IMR-90 (cell line): ENCODE measurements at places on chromosomes 2 and 18. TPM values are rescaled to one million over a fixed set of nuclear protein-coding genes. Genes with fewer than 3 reads are reported as not detected.

Gene SLC5A7
- polyA plus RNA-seq = not detected in 2 replicates

Gene HS6ST1
- 36.9 and 39.7 TPM in 2 replicates for polyA plus RNA-seq

Gene SUCLG1
- polyA plus RNA-seq = 49.8 and 52.7 TPM in 2 replicates

Gene RNF152
- 7.5 and 8.3 TPM in 2 replicates for polyA plus RNA-seq

Gene CDK5R2
- not detected in 2 replicates for polyA plus RNA-seq

Gene SERPINB3
- not detected in 2 replicates for polyA plus RNA-seq

Gene SNORC
- polyA plus RNA-seq = 0.67 and 0.79 TPM in 2 replicates

Gene MAP3K20
- polyA plus RNA-seq = 22.9 and 27.5 TPM in 2 replicates

Gene PASK
- polyA plus RNA-seq = 4.1 TPM in 2 replicates

Gene FBXO15
- polyA plus RNA-seq = 1.5 and 2.0 TPM in 2 replicates

Gene KCNK3
- 0.03 and 0.17 TPM in 2 replicates for polyA plus RNA-seq

DNA sequence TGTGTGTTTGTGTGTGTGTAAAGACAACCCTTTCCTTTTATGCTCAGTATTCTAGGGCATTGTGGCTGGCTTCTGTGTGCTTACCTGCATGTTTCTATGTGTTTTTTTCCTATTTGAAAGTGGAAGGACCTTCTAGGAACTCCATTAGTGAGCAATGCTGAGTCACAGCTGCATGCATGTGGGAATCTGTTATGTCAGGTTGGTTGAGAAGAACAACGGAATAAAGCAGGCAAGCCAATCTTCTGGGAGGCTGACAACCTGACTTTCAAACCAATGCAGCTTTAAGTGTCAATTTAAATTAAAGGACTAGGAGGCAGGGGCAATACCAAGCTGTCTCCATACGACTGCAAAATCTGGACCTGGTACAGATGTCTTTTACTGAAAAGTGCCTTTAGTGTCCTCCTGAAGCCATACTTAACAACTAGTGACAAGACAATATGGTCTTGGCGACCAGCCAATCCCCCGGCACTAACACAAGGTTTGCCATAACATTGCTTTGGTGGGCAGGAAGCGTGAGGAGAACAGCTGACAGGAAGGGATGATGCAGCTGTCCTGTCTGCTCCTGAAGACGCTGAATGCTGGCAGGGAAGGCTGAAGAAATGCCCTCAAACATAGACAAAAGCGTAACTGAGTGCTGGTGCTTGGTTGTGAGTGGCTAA is 514.7 kb upstream of the CDH7 start:
- no peak for DNase-seq

DNA sequence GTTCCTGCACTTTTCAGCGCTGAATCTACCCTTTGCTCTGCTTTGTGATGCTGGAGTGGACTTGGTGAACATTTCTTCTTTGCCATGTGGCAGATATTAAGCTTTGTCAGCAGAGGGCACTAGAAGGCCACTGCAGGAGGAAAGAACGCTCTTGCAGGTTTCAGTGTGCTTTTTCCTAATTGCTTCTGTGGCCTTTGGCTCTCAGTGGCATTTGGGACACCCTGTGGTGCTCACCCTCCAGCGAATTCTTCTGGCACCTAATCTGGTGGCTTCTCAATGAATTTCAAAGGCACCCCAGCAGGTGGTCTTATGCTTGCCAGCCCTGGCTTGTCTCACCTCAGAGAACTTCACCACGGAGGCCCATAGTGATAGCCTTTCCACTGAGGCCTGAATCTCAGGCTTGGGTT is 146.7 kb downstream of the MYO3B start:
- DNase-seq = peak; percentile 37

- no peak for DNase-seq
These were observed 271.3 kb downstream of the ICOS start for GRCh38 chr2:204207866-204208265.

DNA sequence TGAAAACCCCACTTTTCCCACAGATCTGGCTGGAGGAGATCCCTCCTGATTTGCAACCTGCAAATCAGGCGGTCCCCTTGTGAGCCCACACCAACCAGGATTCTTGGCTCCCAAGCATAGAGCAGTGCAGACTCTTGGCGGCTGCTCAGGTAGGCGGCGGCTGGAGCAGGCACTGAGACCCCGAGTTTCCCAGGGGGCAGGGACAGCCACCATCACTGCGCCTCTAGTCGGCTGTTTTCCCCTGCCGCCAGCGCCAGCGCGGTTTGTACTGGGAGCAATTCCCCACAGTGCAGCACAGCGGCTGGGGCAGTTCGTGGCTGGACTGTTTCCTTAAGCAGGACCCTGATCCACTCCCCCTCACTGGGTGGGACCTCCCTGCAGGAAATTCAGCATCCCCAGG is 323.3 kb downstream of the TRIB2 start:
- no peak for DNase-seq

- no peak for DNase-seq
These were observed 18.4 kb upstream of the HPCAL1 start for GRCh38 chr2:10284108-10284870.

DNA sequence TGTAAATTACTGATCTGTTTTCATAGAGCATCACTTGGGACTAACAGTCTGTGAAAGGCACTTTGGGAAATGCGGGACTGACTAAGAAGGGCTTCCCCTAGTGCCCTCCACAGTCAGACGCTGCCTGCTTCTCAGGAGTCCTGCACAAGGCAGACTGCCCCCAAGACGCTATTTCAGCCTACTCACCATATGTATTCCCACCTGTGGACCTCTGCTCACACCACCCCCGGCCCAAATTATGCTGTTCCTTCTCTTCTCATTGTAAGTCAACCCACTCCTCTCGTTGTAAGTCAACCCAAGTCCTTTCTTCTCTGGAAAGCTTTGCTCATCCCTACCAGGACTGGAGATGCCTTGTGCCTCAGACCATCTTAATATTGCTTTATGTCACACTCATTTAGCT is 175.3 kb downstream of the GFPT1 start:
- no peak for DNase-seq

DNA sequence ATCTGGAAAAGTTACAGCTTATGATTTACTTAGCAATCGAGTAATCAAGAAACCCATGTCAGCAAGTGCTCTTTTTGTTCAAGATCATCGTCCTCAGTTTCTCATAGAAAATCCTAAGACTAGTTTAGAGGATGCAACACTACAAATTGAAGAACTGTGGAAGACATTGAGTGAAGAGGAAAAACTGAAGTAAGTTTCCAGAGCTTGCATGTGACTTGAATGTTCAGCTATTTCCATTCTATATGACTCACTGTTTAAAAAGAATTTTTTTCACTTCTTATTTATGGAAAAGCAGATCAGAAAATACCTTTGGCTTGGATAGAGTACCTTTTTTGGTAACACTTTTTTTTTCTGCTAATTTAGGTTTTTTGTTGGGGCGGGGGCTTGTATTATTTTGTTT is 70.7 kb downstream of the PMS1 start:
- DNase-seq = peak; percentile 62

DNA sequence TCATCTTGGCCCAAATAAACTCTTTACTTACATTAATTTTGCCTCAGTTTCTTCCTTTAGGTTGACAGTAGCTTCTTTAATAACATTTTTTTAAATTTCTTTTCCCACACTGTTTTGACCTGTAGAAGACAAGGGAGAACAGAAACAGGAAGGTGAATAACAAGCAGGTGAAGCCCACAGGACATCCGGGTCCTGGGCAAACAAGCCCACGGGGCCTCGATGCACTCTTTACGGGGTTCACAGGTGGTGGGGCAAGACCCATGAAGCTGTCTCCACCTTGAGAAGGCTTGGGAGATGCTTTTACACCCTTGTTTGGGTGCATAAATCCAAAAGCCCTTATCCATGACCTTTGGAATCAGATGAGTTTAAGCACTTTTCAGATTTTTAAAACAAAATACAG is 301.0 kb upstream of the MGAT5 start:
- no peak for DNase-seq

DNA sequence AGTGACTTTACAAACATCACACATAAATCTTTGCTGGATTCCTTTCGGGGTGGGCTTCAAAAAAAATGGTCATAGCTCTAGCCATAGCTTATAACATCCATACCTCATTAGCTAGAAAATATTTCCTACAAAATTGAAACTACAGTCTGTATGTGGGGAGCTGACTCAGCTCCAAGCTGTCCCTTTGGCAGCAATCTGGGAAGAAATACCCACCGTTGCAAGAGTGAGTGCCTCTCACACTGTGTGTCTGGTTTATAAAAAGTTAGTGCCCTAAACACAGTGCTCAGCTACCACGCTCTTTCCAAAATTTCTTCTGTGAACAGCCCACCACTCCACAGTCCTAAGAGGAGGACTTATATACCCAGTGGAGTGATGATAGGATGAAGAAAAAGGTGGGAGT is 170.1 kb downstream of the RBM43 start:
- DNase-seq = peak; percentile 19

GRCh38 chr2:217806482-217806765 is 196.4 kb downstream of the TNS1 start:
- no peak for DNase-seq

DNA sequence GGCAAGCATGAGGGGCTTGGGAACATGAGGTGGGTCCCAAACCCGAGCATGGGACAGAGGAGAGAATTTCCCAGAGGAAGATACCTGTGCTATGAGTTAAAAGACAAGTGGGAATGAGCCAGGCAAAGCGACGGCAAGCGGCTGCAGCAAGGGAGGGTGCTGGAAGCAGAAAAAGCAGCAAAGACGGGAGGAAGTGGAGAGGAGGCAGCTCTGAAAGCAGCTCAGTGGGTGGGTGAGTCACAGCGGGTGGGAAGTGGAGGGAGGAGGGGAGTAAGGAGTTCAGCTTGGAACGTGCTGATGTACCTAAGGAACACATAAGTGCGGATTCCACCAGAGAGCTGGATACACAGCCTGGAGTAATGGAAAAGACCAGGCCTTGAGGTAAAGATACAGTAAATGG is 41.4 kb downstream of the THUMPD2 start:
- peak; percentile 93 for DNase-seq

DNA sequence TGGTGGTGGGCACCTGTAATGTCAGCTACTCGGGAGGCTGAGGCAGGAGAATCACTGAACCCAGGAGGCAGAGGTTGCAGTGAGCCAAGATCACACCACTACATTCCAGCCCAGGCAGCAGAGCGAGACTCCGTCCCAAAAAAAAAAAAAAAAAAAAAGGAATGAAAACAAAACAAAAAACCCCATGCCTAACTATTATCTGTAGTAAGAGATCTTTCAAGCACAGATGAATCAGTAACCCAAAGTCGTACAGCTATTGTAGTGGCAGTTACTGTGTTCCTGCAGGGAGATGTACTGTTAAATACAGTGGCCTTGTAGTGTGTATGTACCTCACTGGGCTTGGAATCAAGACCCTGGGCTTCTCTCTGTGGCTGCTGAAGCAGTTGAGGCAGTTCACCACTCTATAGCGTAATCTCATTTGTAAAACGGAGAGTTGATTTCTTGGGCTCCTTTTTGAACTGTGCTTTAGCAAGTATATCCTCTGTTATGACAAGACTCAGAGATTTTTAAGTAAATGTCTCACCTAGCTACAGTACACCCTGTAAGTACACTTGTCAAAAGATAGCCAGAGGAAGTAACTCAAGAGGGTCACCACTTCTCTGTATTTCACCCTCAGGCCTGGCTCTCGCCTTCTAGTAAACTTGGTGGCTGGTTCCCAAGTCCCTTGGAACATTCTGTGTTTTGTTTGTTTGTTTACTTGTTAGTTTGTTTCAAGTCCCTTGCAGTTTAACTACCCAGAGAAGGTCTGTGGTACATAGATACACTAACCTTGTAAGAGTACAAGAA is 109.6 kb upstream of the FOSL2 start:
- no peak for DNase-seq

DNA sequence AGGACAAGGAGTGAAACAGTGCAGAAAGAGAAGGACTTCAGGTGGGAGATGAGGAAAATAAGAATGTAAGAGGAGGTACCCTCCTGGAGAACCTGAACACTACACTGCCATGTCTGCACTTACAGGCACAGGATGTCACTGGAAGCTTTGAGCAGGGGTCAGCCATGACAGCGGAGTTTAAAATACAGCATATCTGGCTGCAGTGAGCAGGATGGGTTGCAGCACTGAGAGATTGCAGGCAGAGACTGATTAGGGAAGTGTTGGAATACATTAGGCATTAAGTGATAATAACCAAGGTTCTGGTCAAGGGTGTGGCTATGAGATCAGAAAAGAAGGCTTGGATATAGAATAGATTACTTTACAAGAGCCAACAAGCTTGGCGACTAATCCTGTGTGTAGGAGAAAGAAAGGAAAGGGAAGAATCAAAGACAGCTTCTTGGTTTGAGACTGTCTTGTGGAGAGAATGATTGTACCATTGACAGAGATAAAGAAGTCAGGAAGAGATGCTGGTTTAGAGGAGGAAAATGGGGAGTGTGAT is 171.1 kb upstream of the RBMS1 start:
- no peak for DNase-seq

GRCh38 chr2:3172265-3172935 is 205.2 kb downstream of the EIPR1 start:
- DNase-seq = no peak
